ENCODE measurements at places on chromosomes 3 and 15.

GRCh38 chr3:144175644-144176425 is 204.2 kb downstream of the DIPK2A start:
- DNase-seq: no peak

DNA sequence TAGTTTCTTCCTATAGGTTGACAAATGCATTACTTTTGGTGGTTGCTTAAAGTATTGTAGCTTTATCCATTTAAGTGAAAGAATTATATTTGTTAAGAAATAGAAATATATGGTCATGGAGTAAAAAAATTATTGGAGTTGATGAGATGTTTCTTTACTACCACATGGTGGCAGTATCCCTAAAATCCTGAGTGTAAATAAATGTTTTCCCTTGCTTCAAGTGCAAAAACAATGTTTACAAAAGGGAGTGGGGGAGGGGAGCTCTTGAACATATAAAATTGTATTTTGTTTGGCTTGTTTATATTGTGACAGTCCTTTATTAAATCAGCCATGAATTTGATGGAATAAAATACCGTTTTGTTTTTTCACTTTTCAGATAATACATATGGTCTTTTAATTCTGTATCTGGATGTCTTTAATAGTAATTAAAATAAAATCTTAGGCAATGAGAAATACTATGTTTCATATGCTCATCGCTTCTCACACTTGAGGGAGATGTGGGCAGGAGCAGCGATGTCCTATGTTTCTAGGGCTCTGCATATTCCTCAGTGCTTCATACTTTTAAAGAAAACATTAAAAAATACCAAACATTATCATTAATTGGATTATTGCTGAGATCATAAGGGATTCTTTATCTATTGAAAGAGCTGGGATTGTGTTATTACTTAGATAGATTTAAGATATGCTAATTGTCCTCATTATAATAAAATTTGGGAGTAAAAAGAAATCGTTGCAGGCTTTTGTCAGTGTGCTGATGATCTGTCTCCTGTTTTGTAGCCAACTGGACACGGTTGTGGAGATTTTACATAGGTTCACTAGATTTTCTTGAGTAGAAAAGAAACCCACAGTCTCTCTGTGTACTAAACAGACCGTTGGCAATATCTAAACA is 349.7 kb downstream of the TUSC7 start:
- peak; percentile 44 for DNase-seq

DNA sequence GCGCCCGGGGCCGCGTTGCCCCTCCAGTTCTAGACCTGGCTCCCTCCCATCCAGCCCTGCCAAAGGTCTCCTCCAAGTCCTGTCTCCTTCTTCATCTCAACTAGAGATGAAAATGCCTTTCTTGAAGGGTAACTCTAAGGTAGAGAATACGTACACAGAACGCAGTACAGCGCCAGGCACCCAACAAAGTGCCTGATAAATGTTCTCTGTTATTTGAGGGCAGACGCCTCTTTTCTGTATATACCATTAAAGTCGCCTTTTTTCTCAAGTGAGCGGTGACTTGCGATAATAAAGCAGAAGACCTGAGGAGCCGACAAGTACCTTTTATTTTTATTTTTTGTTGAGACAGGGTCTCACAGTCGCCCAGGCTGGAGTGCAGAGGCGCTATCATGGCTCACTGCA is 809 bp downstream of the CRTAP start:
- DNase-seq: no peak

GRCh38 chr3:134654031-134654430 is 3.2 kb upstream of the KY start:
- no peak for DNase-seq

DNA sequence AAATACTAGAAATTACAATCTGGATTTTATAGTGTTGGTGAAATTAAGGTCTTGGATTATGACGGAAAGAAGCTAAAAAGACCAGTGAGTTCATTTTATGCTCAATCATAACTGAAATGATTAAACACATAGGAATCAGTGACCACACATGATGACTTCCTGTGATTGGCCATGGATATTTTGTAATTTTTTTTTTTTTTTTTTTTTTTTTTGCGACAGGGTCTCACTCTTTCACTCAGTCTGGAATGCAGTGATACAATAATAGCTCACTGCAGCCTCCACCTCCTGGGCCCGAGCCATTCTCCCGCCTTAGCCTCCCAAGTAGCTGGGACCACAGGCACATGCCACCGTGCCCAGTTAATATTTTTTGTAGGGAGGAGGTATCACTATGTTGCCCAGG is 47.4 kb downstream of the PAQR5 start:
- peak; percentile 47 for DNase-seq

- DNase-seq: no peak
These were observed 6.2 kb upstream of the MEIS2 start for GRCh38 chr15:37106490-37107001.

DNA sequence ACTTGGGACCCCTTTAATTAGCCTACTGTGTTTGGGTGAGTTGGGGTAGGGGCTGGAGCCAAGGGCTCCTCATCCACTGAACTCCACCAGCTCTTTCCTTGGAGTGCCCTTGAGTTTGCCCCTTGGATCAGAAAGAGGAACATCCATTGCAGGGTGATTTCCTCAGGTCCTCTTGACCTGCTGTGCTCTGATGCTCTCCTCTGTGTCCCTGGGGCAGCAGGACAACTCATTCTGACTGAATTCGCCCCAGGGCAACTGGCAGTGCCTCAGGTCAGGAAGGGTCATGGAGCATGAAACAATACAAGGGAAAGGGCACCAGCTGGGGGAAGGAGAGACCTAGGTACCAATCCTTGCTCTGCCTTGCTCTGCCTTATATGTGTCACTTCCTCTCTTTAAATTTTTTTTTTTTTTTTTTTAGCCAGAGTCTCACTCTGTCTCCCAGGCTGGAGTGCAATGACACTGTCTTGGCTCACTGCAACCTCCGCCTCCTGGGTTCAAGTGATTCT is 47.8 kb downstream of the BSN start:
- no peak for DNase-seq

DNA sequence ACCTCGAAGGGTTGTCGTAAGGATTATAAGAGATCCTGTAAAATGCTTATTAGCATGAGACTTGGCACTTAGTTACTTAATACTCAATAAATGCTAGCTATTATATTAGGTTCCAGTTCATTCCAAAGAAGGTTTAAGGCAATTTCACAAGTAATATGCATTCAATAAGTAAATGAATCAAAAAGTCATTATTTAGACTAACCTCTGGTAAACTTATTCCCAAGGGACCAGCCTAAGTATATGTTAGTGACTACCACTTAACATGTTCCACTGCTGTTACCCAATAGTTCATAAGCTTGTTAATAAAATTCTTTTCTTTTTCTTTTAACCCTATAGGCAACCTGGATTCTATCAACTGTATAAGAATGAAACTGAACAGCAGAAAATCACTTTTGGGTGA is 5.1 kb downstream of the PDCD10 start:
- DNase-seq: no peak

DNA sequence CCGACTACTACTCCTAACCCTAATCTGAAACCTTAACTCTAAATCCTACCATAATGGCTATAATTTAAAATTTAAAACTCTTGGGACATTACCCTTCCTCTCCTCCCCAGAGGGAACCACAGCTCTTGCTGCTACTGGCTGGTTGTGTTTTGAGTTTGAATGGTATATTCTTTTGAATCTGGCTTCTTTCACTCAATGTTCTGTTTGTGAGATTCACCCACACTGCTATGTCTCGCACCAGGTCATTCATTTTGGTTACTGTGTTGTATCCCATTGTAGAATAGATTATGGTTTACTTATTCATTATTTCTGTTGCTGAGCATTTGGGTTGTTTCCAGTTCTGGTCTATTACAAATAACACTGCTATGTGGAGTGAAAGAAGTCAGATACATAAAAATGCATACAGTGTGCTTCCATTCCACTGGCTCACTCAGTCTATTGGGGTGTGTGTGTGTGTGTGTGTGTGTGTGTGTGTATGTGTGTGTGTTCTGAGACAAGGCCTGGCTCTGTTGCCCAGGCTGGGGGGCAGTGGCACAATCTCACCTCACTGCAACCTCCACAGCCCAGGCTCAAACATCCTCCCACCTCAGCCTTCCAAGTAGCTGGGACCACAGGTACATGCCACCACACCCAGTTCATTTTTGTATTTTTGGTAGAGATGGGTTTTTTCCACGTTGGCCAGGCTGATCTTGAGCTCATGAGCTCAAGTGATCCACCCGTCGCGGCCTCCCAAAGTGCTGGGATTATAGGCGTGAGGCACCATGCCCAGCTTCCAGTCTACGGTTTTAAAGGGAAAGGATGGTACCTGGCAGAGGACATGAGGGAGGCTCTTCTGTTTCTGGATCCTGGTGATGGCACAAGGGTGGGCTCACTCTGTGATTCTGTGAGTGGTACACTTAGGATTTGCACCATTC is 19.2 kb upstream of the SYNM start:
- DNase-seq: peak; percentile 89

DNA sequence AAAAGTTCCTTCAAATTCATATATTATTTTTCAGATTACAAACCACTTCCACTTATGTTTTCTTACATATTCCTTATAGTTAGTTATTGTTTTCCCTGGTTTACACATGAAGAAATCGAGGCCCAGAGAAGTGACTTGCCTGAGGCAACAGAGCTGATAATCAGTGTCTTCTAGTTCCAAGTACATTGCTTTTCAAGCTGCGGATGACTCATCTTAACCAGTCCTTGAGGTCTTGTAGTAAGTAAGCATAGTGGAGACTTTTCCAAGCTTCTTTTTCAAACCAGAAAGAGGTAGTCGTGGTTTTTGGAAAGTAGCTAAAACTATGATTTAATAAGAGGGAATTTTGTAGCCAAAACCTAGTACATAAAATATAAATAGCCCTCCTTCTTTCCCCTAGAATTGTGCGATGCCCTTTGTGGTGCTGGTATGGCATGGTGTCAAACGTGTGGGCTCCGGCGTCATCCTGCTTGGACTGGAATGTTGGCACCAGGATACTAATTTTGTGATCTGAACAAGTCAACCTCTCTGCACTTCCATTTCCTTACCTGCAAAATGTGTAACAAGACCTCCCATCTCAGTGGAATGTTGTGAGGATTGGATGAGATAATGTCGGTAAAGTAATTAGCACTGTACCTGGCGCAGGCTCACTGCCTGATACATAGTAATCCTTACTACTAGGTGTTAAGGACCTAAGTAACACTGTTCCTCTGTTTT is 19.0 kb upstream of the DLG1 start:
- peak; percentile 94 for DNase-seq

DNA sequence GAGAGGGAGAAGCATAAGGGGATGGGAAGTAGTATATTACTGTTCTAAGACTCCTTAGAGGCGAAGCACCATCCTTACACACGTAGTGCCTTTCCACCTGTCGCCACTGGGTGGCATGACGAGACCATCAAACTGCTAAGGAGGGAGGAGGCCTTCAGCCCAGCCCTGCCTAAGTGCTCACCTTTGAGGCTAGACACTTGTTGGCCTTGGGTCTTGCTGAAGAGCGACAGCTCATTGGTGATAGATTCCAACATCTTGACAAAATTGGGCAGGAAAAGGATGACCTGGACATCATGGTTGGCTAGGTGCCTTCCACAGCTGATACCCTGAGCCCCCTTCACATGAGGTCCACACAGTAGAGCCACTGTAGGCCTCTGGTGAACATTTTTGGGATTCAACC is 19.6 kb downstream of the CLK3 start:
- peak; percentile 57 for DNase-seq

GRCh38 chr3:141307351-141308059 is 60.8 kb upstream of the ZBTB38 start:
- no peak for DNase-seq

DNA sequence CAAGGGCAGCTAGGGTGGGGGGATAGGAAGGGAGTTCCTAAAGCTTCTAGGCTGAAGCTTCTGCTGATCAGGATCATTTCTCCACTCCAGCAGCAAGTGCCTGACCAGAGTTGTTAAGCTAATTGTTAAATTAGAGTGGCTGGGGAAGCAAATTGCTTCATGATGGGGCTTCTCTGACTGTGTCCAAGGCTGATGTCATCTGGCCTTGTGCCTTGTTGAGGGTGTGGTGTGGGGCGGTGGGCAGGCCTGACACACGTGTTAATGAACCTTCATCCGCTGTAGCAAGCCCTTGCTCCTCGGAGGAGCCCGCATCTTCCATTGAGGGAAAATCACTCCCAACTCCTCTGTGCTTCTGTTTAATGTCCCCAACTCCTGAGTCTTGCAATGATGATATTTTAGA is 84.3 kb upstream of the ROPN1 start:
- DNase-seq: no peak

DNA sequence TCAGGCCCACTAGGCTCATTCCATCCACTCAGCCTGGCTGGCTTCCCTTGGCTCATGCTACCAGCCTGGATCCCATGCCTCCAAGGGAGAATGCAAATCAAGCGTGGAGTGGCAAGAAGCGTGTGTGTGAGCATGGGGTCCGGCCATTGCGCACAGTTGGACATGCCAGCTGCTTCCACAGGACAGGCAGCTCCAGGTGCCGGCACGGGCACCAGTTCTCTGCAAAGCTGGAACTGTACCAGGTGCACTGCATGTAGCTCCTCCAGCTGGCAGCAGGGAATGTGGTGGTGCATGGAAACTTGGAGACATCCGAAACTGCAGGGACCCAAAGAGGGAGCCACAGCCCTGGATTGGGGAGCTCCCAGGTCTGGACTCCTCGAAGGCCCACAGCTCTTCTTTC is 449.8 kb downstream of the EPHA6 start:
- no peak for DNase-seq

DNA sequence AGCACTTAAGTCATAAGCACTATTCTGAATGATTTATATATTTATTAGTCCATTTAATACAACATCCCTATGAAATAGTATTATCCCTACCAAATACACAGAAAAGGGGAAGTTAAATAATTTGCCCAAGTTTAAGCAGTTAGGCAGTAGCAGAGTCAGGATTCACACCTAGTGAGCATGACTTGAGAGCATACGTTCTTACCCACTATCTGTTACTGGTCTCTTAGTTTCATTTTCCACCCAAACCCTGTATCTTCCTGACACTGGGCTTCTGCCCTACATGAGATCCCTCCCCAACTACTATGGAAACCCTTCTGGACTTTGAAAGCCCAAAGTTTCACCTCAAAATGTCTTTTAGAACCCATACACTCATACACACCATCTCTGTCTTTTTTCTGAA is 4.4 kb upstream of the ATOSA start:
- DNase-seq: no peak

GRCh38 chr3:184235381-184236032 is 6.1 kb downstream of the VWA5B2 start:
- DNase-seq: no peak

DNA sequence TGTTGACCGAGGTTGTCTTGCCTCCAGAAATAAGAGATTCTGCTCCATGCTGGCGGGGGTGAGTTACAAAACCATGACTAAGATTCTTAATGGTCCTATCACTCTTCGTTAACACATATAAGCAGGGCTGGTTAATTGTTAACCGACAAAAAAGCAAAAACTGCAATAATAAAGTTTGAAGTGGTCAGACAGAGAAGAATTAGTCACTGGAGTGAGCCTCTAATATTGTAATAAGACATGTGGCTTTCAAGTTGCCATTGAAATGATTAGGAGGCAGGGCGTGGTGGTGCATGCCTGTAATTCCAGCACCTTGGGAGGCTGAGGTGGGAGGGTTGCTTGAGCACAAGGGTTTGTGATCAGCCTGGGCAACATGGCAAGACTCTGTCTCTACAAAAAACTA is 78.4 kb upstream of the NR2F2 start:
- DNase-seq: peak; percentile 14

Measured in AG10803 (cell line).